ENCODE measurements at places on chromosomes 5 and 9.

DNA sequence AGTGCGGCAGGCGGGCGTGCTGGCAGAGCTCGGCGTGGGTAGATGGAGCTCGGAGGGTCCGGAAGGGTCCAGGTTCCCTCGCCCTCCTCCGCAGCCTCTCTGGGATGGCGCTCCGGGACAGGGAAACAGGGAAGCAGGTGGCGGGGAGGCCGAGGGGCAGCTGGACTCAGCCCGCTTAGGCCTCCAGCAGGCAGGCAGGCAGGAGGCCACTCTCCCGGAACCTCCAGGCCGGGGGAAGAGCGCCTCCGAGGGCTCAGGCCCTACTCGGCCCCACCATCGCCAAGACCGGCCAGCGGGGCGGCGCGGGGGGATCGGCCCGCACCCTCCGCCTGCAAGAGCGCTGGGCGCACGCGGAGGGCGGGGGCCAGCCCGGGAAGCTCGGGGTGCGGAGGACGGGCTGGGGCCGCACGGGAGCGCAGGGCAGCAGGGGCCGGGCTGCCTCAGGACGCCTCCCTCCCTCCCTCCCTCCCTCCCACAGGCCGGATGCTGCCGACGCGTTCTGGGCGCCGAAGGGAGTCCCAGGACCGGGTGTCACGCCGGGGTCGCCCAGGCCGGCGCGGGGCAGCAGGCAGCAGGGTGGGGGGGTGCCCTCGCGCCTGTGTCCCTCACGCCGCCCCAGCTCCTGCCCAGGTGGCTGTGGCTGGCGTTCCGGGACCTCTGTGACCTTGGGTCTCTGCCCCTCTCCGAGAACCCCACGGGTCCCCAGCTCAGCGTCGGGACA, 977 bp downstream of the MGAT4B start:
- peak; percentile 63 for DNase-seq

- DNase-seq, result no peak
Measured at GRCh38 chr5:819078-819477, 31.7 kb downstream of the ZDHHC11 start.

- DNase-seq, result peak; percentile 96
Measured at GRCh38 chr9:96449845-96450612, at the start of gene HABP4. Gene HABP4 (plus strand): TSS chr9:96450169. CDS start chr9:96450280, 111 bp downstream.

GRCh38 chr9:93406371-93406770, 45.1 kb upstream of the FAM120A start:
- DNase-seq, result no peak

DNA sequence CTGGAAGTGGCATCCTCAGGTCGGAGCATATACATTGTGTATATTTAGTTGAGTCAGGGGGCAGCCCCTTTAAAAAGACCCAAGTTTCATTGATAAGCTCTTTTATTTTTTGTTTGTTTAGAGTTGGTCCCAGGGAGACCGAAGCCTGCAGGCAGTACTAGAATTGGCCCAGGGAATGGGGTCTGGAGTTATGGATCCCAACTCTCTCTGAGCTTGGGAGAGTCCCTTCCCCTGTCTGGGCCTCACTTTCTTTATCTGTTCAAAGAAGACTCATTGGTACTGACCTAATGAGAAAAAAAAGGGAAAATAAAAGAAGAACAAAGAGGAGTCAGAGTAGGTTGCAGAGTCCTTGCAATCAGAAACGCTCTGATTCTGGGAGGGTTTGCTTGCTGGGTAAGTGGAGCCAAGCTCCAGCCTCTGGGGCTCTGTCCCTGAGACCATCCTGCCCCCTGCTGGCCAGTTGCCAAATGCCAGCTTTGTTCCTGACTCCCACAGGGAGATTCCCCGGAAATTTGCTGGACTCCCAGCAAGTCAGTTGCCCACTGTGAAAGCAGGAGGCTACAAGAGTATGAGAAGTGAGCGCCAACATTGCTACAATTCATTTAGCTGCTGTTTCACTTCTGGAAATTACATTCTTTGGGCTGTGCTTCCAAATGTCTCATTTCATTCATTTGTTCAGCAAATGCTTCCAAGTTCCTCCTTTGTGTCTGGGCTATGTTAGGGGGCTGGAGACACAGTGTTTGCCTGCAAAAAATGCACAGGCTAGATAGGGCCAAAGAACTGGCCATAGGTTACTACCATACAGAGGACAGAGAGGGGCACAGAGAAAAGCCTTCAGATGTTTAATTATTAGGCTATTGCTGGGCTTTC, 156.2 kb downstream of the MELK start:
- peak; percentile 27 for DNase-seq

DNA sequence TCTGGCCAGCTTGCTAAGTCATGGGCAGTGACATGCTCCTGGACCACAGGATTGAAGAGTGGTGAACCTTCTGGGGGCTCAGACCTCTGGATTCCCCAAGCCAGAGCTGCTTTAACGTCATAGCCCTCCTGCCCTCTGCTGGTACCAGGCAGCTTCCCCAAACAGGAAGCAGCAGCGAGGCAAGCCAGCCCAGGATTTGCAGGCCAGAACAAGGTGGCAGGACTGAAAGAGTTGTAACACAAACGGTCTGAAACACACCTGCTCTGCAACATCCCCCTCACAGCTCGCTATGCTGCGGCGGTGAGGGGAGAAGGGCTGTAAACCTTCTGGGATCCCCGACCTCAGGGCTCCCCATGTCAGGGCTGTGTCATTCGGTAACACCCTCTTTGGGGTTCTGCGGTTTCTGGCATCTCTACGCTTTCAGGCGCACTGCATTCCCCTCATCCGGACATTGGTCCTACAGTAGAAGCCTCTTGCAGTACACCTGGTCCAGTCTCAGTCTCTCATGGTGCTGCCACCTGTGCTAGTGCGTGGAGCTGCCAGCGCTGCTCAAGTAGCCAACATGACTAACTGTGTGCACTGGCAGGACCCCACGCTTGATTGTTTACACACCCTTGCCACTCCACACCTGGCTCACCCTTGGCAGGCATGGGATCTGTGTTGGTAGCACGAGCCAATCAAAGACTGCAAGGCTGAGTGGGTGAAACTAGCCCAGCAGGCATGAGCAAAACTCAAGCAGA, 893.3 kb downstream of the PTPRD start:
- DNase-seq, result no peak

DNA sequence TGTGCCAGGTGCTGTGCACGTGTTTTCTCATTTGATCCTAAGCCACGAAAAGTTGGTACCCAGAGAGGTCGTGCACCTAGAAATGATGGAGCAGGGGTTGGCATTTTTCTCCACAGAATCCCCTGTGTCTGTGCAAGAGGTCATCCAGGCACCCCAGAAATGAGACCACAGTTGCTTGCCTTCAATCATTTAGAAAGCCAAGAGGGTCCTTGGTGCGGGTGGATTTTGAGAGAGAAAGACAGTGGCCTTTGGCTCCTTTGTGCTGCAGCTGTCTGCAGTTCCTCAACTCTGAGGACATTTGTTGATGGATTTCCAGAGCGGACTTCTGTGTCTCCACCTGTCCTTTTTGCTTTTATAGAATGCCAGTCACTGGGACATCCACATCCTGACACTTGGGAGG, 33.8 kb upstream of the SPRY4 start:
- no peak for DNase-seq

- no peak for DNase-seq
Measured at GRCh38 chr5:79619854-79620253, 7.6 kb downstream of the TENT2 start.

GRCh38 chr5:6734243-6734700, 21.0 kb downstream of the TENT4A start:
- DNase-seq, result no peak

GRCh38 chr5:72412283-72413055, 92.3 kb downstream of the PTCD2 start:
- DNase-seq, result no peak

DNA sequence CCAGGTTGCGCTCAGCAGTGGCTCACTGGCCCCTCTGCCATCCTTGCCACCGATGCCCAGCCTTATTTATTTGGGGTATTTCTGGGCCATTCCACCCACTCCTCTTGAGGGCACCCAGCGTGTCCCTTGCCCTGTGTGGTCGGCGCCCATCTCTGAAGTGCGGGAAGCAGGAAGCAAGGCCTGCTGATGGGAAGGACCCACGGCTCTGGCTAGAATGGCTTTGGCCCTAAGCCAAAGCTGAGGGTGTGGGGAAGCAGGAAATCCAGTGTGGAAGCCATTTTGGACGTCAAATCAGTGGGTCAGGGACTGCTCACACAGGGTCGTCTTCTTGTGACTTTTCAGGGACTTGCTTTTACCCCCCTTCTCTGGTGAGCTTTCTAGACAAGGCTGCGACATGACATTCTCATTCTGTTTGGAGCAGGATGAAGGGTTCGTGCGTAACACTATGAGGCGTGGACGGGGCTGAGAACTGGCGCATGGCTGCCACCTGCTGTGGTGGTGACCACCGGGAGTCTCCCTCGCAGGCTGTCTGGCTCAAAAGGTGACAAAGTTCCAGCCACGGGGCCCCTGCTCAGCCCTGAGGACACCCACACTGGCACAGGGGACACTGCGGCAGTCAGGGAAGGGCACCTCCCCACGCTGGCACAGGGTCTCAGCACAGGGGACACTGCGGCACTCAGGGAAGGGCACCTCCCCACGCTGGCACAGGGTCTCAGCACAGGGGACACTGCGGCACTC, 50.7 kb upstream of the NKD2 start:
- no peak for DNase-seq

- DNase-seq, result no peak
Measured at GRCh38 chr5:172617817-172618216, 23.2 kb upstream of the NEURL1B start.

GRCh38 chr5:66807743-66808142, 211.6 kb downstream of the MAST4 start:
- no peak for DNase-seq

GRCh38 chr5:135225856-135226560, 173.0 kb downstream of the MACROH2A1 start:
- DNase-seq, result no peak

DNA sequence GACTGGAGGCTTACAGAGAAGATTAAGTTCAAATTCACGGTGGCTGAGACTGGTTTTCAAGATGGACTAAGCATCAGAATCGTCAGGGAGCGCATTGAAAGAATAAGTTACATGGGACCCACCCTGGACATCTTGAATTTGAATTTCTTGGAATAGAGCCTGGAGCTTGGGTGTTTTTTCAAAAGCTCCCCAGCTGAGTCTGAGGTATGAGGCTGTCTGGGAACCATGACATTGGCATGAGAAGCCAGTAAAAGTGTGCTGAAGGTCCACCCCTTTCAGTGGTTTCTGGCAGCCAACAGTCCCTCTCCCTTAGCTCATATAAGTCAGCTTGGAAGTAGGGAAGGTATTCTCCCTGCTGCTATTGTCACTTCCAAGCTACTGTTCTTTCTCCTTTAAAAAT, 97.8 kb downstream of the MAST4 start:
- DNase-seq, result no peak

DNA sequence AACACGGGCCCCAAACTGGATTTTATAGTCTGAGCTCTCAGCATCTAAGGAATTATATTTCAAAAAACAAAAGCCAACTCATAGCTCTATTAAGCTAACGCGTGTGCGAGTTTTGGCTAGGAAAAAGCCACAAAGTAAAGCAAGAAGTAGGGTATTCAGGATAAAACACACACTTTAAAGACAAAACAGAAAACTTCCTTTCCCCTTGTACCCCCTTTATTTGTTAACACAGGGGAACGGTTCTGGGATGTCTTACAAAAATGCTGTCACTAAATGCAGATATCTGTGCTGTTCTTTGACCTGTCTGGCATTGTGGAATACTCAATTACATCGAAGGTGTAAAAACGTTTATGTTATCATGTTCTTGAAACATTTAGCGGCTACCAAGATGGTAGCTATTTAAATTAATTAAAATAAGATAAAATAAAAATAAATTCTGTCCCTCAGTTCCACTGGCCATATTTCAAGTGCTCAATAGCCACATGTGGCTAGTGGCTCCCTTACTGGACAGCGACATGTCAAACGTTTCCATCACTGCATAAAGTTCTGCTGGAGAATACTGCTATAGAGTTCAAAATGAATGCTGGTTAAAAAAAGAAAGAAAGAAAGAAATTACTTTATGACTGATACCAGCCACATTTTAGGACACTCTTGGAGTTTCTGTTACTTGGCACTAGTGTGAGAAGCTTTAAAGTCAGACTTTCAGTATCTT, 7.2 kb upstream of the MEF2C start:
- no peak for DNase-seq

DNA sequence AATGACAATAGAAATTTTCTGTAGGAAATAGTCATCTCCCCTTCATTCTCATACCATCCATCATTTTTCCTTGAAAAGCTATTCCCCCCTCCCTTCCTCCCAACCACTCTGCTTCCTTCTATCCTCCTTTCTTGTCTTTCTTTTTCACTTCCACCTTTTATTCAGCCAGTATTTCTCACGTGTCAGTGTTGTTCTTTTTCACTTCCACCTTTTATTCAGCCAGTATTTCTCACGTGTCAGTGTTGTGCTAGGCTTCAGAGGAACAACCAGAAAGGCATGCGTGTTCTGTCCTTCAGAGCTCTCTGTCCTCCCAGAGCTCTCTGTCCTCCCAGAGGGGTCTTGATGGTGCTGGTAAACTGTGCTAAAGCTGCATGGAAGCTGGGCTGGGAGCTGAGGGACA, 419.6 kb downstream of the GADD45G start:
- no peak for DNase-seq

DNA sequence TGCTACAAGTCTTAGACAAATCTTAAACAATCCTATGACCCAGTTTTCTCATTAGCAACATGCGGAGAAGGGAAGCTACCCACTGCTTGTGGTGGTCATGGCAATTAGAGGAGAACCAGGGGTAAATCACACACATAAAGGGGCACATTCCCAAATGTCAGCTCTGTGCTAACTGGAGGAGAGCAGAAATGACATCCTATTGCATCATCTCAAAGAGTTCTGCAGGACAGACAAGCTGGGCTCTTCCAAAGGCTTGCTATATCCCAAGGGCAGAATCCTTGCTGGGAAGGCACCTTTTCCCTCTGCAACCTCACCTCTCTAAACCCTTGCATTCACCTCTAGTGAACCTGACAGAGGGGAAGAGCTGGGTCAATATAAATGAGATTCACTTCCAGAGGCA, 17.0 kb upstream of the WWC1 start:
- no peak for DNase-seq

DNA sequence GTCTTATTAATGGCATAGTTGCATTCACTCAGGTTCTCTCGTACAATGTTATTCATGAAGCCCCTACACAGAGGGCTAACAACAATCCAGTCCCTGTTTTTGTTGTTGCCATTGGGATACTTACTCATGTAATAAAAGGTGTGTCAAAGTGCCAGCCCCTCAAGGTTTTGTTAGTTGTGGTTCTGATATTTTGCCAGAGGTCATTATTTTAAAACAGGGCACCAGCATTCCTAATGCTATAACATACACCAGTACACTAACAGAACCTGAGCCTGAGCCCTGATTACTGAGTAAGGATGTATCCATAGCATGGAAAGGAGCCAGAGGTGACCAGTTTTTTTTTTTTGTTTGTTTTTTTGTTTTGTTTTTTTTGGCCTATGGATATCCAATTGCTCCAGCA, 50.2 kb downstream of the SMC2 start:
- no peak for DNase-seq

GRCh38 chr9:126470241-126470993, 143.3 kb upstream of the LMX1B start:
- DNase-seq, result peak; percentile 58

GRCh38 chr5:148899993-148900392, 73.6 kb downstream of the ADRB2 start:
- no peak for DNase-seq

- no peak for DNase-seq
Measured at GRCh38 chr9:89284076-89284475, 26.9 kb upstream of the CKS2 start.
